ENCODE measurements at places on chromosomes 13 and 19.
A peak's percentile ranks its signal among the peaks of the same experiment; 100 is the strongest.

DNA sequence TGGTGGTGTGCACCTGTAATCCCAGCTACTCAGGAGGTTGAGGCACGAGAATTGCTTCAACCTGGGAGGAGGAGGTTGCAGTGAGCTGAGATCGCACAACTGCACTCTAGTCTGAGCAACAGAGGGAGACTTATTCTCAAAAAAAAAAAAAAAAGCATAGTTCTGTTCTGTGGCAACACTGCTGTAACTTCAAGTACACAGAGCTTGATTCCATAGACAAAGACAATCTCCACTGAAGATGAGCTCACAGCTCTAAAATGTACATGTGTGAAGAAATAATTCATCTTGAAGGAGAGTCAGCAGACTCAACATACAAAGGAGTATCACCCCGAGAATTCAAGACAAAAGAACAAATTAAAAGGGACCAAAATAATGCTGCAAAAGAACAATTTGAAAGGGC lies 47.8 kb downstream of the KCTD15 start:
- DNase-seq = no peak

DNA sequence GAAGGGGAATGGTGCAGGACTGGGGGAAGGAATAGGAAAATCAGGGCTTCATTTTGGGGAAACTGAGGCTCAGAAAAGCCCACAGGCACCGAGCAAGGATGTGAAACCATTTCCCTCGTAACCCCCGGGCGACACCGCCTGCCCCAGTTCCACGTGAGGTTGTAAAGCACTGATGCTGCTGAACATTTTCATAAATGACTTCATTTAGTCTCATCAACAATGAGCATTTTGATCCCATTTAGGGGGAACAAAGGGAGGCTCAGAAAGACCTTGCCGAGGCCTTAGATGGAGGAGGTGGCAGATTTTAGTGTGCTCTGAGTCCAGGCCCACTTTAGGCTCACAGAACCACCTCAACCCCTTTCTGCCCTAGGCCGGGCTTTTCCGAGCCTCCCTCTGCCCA lies 20.5 kb upstream of the FBXO27 start:
- no peak for DNase-seq

GRCh38 chr19:58274771-58275201 lies 4.0 kb upstream of the ZNF8 start:
- DNase-seq = no peak

DNA sequence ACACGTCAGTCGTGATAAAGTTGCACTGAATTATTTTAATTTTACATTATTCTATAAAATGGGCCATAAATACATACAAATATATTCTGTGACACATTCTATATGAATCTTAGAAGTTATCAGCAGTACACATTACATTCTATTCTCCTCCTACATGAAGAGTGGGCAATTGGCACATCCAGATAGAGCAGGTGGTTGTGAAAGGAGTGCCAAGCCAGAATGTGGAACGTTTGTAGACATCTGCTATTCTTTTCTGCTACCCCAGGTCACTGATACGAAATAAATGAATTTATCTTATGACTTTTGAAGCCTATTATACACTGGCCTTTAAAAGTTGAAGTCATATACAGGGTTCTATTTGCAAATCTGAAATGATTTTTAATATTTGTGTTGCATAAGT lies 373.2 kb downstream of the PCDH17 start:
- no peak for DNase-seq

DNA sequence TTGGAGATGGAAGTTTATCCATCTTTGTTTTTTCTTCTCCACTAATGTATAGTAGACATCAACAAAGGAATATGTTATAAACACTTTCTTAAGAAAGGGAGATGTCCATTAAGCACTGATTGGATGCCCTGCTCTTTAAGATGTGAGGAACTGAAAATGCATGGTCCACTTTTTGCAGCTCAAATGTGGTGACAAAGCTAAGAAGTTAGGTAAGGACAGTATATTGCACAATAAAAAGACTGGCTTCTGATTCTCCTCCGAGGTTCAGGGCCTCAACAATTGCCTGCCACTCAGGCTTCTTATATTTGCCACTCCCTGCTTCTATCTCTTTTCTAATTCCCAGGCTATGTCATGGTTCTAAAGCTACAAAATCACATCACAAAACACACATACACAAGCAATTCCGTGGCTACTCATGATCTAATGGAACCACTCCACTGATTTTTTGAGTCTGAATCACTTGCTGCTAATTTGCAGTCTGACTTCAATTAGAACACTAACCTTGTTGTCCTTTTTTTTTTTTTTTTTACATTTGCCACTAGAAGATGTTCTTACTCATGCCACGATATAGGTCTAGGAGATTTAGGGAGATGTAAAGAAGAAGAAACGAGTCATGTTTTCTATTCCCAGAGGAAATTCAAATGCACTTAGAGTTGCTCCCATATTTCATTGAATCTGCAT lies 29.6 kb upstream of the TNFSF11 start:
- no peak for DNase-seq

- DNase-seq = no peak
Measured at GRCh38 chr13:101346942-101347728, 69.2 kb downstream of the NALCN start.

DNA sequence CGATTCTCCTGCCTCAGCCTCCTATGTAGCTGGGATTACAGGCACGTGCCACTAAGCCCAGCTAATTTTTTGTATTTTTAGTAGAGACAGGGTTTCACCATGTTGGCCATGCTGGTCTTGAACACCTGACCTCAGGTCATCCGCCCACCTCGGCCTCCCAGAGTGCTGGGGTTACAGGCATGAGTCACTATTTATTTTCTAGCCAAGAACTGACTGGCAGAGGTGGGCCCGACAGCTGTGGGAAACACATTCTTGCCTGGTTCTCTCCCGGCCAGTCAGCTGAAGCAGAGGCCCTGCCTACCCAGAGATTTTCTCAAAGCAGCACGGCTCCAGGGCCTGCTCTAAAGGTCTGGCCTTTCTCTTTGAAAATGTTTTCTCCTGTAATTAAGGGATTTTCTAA lies 108.0 kb downstream of the KCTD15 start:
- no peak for DNase-seq

DNA sequence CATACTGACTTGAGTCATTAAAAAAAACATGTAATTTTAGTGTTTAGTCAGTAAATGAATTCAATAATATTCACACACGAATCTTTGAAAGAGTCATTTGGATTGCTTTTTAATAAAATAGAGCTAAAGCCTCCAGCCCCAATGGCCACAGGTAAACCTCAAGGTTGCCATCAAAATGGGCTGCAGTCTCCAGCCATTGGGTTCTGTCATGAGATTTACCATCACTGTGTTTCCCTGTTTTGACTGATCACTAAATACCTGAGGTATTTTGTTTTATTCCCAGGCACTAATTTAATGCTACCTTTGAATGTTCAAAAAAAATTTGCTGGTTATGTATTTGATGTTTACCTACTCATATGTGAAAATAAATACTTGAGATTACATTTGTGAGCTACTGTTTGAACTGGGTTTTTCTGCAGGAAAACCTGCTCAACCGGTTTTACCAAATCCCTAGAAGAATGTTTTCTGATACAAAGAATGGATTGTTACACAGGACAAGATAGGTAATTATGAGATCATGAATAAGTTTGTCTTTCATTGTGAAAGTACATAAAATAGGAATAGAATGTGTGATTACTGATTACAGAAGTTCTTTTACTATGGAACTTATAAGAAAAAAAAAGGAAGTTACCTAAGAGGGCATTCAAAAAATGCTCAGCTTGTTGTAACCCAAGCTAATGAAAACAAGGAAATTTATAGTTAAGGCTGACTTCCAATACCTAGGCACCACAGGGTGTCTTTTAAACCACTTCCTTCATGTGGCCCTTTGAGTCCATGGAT lies 391.3 kb downstream of the EFNB2 start:
- DNase-seq = no peak

DNA sequence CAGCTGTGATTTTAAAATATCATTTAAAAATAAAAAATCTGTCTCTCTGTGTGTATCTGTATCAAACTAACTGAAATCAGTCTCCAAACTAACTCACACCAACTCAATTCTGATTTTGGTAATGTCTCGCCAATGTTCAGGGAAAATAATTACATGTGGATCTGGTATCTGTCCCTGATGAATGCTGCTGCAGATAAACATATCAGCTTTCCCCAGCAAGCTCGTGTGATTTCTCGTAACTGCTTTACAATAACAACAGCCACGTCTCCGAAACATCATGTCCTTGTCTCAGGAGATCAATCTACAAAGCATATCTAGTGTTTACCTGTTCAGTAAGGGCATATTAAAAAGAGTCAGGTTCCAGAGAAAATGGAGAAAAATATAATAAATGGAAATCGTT lies 129.0 kb downstream of the IRS2 start:
- DNase-seq = no peak

- peak; percentile 29 for DNase-seq
Measured at GRCh38 chr19:28553005-28553404, 659.9 kb downstream of the UQCRFS1 start.

DNA sequence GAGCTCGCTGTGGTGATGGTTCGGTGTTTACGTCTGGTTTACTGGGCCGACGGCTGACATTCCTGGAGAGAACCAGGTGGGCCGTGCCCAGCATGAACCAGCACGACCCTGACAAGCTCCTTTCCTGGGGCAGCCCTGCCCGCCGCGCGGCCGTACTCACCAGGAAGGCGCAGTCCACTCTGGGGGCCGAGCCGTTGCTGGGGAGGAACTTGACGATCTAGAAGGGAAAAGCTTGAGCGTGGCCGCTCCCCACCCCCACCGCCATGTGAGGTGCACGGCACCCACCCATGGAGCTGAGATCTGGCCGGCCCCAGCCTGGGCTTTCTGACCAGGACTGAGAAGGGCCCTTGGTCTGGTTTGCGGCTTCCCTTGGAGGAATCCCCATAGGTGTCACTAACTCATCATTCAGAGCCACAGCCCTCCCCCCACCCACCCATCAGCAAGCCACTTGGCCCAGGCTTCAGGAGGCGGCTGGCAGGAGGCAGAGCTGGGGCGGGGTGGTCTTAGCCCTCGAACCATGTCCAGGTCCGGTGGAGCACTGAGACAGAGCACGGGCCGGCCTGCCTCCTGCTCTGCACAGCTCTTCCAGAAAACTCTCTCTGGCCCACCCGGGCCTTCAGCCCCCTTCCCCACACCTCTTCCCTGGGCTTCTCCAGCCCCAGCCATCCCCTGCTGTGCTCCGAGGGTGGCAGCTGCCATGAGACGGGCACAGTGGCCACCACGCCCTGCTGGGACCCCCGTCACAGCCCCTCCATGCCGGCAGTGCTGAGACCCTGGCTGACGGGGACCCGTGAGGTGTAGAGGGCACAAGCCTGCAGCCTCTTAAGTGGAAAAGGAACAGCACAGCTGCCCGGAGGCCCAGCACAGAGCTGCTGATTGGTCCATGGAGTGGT lies 6.2 kb downstream of the ATP4B start:
- no peak for DNase-seq

DNA sequence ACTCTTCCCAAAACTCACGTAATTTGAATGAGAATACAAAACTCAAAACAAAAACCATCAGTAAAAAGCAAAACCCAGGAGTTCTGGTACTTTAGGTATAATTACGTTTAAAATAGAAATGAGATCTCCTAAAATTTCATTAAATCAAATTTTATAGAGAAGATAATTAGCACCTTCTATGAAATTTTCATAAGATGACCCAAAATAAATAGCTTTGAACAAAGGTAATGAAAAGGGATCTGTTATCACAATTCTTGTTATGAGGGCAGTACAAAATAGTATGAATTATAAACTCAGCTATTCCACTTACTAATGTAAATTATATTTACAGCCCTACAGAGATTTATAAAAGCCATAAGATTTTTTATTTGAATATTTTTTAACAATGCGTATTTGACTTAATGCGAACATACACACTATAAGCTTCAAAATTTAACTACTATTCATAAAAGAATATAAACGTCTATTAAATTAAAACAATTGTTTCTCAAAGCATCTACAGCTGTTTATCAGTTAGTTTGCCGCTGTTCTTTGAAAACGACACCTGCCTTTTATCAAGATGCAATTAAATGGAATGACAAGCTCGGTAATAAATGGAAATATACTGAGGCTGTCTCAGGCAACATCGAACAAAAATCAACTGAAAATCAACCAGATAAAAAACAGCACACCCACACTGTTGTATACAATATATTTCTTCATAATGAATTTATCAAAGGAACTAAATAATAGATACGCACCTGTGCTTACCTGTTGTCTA lies 63.8 kb downstream of the KCNRG start:
- DNase-seq = no peak

- DNase-seq = peak; percentile 36
Measured at GRCh38 chr19:5130371-5131030, 161.6 kb downstream of the KDM4B start.

- no peak for DNase-seq
Measured at GRCh38 chr19:27753622-27754021, 1459.3 kb downstream of the UQCRFS1 start.

GRCh38 chr13:50512474-50513299 lies 330.8 kb downstream of the DLEU7 start:
- peak; percentile 65 for DNase-seq

- no peak for DNase-seq
Measured at GRCh38 chr13:95129004-95129403, 172.2 kb downstream of the ABCC4 start.
